CD4-positive, alpha-beta T cell treated with Interleukin-1 beta for 1 hour (primary cell): ENCODE measurements at places on chromosomes 16 and 17.

DNA sequence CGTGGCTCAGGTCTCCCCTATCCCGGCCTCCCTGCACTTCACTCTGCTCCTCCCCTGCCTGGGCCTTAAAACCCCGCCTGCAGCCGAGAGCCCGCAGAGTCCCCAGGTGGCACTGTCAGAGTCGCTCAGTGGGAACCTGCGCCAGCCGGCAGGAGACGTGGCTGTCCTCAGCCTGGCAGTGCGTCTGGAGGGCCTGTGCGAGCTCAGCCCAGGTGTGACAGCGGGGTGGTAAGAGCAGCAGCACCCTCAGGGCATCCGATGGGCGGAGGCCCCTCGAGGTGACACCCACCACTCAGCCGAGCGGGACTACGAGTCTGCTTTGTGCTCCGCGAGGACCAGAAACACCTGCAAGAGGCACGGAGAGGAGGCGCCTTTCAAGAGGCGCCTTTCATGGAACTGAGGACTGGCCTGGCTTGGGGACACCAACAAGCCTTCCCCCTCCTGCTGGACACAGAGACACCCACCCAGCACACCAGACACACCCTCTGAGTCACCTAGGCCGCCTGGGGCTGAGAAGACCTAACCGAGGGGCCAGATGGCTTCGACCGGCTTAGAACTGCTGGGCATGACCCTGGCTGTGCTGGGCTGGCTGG is at the start of gene CLDN9:
CLDN9 (plus strand) TSS at position 96 of the 593 bp plus-strand sequence; CDS start at position 536, 440 bp downstream.
- DNase-seq, result no peak

GRCh38 chr16:946048-946395 is 24.8 kb downstream of the LMF1 start:
- DNase-seq, result no peak

- peak; percentile 79 for DNase-seq
These were observed 3.5 kb upstream of the RPL13 start for GRCh38 chr16:89556750-89557689.

GRCh38 chr17:39665642-39666224 is 584 bp downstream of the TCAP start:
- DNase-seq, result no peak

- DNase-seq, result no peak
These were observed 1.1 kb upstream of the UBE2I start for GRCh38 chr16:1308036-1308976.

- no peak for DNase-seq
These were observed 154.6 kb downstream of the SEC14L1 start for GRCh38 chr17:77295241-77295853.

- DNase-seq, result no peak
These were observed 604.7 kb upstream of the SOX9 start for GRCh38 chr17:71516149-71516548.

GRCh38 chr16:59113004-59113670 is 379.0 kb upstream of the GOT2 start:
- DNase-seq, result no peak

GRCh38 chr16:85357924-85358505 is 245.7 kb upstream of the CIBAR2 start:
- no peak for DNase-seq

DNA sequence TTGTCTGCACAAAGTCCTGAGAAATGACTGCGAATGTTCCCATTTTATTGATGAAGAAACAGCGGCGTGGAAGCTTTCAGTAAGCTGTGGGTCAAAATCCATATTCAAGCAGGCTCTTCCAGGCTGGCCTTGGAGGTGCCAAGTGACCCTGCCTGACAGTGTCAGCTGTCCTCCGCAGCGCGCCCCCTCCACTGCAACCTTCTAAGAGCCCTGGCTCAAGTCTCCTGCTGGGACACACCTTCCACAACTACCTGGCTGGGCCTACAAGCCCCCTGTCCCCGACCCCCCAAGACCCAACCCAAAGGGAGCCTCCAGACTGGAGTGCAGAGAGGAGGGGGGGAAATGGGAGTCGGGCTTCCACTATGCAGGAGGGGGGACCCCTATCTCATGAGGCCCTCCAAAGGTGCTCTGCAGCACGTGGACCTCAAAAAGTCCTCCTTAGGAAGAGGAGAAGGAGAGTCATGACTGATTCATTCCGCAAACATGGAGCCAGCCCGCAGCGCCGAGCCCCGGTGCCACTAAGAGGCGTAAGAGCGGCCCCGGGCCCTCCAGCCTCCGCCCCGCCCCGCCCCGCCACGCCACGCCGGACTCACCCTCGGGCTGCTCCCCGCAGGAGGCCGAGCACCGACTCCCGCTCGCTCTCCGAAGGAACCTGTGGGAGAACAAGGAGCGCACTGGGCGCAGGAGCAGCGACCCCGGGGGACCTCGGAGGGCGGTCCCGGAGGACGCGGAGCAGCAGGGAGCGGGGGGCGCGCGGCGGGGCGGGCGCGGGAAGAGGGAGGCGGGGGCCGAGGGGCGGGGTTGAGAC is 574 bp downstream of the MPP3 start:
- peak; percentile 2 for DNase-seq

GRCh38 chr17:12973496-12974004 is 44.3 kb downstream of the ELAC2 start:
- no peak for DNase-seq

- DNase-seq, result no peak
These were observed 23.5 kb downstream of the TMC6 start for GRCh38 chr17:78105101-78105500.

GRCh38 chr17:77345260-77345910 is 204.6 kb downstream of the SEC14L1 start:
- DNase-seq, result no peak

DNA sequence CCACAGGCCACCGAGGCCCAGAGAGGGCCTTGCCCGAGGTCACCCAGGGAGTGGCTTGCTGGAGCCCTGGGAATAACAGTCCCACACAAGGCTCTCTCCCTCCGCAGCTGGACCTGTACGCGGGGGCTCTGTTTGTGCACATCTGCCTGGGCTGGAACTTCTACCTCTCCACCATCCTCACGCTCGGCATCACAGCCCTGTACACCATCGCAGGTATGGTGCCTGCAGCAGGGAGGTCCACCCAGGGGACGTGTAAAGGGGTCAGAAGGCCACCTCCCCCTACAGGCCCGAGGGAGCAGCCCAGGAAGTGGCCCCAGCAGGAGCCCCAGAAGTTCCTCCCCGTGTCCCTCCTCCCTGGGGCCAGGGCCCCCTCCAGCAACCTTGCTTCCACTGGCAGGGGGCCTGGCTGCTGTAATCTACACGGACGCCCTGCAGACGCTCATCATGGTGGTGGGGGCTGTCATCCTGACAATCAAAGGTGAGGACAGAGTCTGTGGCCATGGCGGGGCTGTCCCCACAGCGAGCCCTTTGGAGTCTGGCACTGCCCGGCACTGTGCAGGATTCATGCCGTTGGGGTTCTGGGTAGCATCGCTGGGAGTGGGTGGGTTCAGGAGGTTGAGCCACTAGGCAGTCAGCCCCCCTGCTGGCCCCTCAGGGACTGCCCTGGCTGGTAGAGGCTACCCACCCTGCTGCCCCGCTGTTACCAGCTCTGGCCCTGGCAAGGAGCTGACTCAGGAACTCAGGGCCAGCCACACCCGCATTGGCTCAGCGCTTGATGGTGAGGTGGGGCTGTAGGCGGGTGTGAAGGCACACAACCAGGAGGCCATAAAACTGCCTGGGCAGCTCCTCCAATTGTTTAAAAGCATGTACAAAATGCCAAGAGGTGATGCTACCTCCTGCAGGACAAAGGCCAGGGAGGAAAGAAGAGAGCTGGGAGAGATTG is 17.3 kb downstream of the SLC5A10 start:
- DNase-seq, result no peak

DNA sequence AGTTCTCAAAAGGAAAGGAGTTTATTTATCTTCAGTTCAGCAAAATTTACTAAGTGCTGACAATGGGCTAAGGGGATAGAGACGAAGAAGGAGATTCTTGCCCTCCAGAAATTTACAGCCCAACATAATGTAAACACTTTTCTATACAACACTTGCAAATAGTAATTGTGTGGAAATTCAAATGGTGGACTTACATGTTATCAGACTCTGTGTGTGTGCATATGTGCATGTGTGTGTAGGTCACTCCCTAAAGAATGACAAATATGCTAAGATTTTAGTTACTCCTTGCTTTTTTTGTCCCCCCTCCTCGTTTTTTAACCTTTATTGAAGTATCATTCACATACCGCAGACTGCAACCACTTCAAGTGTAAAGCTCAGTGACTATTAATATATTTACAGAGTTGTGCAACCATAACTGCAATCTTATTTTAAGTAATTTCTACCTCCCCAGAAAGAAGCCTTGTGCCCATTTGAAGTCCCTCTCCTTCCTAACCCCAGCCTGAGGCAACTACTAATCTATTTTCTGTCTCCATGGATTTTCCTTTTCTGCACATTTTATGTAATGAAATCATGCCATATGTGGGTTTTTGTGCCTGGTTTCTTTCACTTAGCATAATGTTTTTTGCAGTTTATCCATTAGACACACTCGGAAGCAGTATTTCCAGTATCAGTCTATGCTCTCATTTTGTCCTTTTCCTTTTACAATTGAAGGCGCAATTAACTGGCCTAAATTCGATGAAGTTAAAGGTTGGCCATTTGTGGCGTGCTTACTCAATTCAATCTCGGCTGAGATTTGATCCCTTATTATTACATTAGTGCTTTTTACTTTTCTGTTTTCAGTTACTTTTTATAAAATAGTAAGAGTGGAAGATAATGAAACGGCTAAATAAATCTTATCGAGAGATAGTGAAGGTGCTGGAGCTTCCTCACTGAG is 318.4 kb downstream of the HAPSTR1 start:
- DNase-seq, result no peak

DNA sequence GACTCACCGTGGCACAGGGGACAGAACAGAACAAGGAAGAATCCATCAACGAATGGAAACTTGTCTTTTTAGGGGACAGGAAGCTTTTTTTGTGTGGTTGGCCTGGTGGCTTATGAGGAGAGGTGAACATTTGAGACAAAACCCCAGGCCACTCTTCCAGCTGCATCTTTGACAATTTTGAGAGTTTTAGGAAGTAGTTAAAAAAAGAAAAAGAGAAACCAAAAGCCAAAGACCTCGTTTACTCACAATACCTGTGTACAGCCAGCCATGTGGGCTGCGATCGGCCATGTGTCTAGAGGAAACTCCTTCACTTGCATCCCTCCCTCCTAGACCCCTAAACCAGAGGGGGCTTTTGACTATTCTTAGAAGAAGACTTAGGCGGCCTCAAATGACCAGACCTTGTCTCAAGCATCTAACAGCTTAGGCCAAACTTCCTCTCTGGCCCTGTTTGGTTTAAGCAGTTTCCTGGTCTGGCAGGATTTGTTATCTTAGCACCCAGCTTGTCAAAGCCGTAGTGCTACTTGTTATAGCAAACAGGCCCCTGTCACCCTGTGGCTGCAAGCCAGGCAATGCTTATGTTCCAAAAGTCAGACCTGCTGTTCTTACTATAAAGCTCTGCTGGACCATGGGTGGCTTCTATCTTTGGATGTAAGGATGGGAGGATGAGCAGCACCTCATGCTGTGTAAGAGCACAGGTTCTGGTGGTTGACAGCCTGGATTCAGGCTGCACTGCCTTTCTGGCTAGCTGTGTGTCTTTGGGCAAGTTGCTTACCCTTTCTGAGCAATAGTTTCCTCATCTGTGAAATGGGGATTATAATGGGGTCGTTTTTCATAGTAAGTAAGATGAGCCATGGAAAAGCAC is 17.7 kb downstream of the KSR1 start:
- peak; percentile 78 for DNase-seq

DNA sequence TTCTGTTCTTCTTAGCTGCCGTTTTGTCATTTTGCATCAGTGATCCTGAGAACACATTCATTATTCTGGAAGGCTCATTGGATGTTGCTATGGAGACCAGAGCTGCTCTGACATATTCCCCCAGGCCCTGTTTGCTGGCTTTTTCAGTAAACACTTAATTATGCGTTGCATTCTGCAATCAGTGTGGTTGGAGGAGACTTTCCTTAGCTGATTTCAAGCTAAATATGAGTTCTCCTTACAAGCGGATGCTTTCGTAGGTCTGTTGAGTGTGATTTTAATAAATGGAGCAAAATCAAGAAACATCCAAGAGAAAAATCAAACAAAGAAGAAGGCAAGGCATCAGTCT is 38.2 kb upstream of the NUDT7 start:
- DNase-seq, result no peak

DNA sequence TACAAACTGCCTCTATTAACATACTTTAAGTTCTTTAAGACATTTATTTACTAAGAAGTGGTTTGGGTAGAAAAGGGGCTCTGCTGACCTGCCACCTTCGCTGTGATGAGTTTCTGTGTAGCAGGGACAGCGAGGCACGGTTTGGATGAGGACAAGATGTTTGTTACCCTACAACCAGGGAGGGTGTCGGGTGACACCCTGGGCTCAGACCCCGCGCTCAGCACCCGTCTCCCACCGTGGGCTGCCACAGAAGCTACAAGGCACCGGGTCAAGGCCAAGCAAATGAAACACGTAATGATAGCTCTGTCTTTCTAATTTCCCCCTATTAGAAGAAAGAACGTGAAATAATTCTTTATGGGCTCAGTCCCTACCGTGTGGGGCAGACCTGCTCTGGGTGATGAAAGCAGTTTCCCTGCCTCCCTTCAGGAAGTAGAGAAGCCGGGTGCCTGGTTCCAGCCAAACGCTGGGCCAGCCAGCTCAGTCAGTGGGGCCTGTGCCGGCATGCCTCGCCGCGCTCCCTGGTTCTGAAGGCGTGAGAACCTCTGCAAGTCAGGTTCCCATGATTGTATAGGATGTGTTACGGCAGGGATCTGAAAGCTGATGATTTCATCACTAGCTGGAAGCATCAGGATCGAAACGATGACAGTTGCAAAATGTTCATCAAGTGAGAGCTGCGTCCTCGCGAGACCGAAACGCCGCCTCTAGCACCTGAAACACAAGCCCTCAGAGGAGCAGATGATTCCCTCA is 3.9 kb downstream of the ZNF750 start:
- DNase-seq, result no peak

DNA sequence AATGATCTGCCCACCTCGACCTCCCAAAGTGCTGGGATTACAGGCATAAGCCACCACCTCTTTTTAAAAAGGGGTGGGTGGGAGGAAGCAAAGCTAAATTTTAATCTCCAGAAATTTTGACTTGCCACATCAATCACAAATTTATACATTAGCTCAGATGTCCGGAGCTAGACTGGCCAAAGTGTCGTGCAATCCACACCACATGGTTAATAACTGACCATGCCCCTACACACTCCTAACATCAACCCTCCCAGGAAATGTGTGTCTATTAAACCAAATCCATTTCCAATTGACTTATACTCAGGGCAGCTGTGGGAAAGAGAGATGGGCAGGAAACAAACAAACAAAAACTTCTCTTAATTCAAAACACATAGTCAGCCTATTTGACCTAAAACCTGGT is 29.9 kb downstream of the SMURF2 start:
- DNase-seq, result no peak

GRCh38 chr17:41917679-41918313 is 955 bp downstream of the ACLY start:
- peak; percentile 10 for DNase-seq

- DNase-seq, result no peak
These were observed 35.2 kb upstream of the STH start for GRCh38 chr17:45963889-45964288.

DNA sequence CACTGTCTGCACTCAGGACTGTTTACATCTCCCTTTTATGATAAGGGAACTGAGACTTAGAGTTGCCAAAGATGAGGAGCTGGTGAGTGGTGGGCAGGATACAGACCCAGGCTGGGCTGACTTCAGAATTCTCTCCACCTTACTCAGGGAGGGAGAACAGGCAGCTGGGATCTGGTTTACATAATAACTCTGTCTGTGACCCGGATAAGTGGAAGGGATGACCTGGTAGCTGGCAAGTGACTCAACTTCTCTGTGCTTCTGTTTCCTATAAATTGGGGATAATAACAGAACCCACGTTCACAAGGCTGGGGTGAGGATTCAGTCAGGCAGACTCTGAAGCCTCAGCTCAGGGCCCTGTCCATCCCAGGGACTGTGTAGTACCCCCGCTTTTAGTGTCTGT is 2.6 kb downstream of the SNX20 start:
- no peak for DNase-seq

- no peak for DNase-seq
These were observed 23.5 kb downstream of the ORC6 start for GRCh38 chr16:46712911-46713310.
